ENCODE measurements at places on chromosomes 3 and 15.

- no peak for DNase-seq
Measured at GRCh38 chr3:171791692-171792076, 18.6 kb downstream of the PLD1 start.

- no peak for DNase-seq
Measured at GRCh38 chr15:41984622-41985021, 12.3 kb upstream of the EHD4 start.

GRCh38 chr3:140493271-140493670 lies 184.6 kb upstream of the TRIM42 start:
- DNase-seq: no peak

- DNase-seq: no peak
Measured at GRCh38 chr15:20643024-20643770, 101.6 kb upstream of the GOLGA6L6 start.

DNA sequence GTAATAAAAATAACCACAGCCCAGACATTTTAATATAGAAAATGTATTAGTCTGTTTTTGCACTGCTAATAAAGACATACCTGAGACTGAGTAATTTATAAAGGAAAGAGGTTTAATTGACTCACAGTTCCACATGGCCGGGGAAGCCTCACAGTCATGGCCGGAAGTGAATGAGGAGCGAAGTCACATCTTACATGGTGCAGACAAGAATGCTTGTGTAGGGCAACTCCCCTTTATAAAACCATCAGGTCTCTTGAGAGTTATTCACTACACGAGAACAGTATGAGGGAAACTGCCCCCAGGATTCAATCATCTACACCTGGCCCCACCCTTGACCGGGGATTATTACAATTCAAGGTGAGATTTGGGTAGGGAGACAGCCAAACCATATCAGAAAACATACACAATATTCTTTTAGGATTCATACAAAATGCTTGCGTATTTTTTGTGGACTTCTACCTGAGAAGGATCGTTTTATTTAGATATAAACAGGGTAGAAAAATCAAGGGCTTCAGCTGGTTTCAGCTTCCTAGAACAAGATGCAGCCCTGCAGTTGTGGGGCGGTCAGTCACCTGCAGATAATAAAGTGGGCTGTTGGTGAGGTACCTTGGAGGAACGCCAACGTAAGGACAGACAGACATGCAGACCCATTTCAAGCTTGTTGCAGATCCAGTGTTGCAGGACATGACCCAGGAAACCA lies 101.9 kb downstream of the TNIK start:
- DNase-seq: no peak

DNA sequence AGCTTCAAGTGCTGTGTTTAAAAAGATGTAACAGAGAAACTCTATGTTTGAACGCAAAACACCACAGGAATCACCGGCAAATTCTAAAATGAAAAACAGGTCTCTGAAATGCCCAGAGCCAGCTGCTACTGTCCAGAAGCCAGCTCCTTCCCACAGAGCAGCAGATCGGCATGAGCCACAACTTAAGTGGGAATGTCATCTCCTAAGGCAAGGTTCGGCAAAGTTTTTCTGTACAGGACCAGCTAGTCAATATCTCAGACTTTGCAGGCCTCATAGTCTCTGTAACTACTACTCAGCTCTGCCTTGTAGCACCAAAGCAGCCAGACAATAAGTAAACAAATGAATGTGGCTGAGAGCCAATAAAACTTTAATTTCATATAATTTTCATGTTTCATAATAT lies 4.9 kb downstream of the PLOD2 start:
- no peak for DNase-seq

Data from HTR-8/SVneo (cell line).